ENCODE measurements at places on chromosomes 7 and 10.

GRCh38 chr7:151374139-151374538, 32.5 kb downstream of the NUB1 start:
- no peak for DNase-seq

DNA sequence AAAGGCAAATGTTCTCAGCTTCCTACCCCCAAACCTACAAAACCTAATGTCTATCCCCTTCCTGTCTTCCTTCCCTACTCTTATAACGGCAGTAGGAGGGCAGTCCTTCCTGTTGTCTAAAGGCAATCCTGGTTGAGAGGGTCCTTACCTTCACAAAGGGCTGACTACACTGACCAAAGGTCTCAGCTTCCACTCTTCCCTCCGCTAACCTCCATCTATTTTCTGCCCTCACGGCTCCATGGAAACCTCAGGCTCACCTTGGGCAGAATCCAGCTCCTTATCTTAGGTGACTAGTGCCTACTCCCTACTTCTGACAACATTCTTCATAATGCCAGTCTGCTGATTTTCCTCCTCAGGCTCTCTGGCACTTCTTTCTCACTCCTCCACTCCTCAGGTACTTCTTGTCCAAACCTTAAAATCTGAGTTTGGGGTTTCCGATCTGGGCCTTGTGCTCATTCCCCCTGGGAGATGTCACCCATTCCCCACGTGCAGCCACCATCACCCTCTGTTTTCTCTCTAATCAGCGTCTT, 542 bp downstream of the FBXL13 start:
- no peak for DNase-seq

- DNase-seq = no peak
These were observed 38.4 kb downstream of the VSTM4 start for GRCh38 chr10:49076741-49077521.

DNA sequence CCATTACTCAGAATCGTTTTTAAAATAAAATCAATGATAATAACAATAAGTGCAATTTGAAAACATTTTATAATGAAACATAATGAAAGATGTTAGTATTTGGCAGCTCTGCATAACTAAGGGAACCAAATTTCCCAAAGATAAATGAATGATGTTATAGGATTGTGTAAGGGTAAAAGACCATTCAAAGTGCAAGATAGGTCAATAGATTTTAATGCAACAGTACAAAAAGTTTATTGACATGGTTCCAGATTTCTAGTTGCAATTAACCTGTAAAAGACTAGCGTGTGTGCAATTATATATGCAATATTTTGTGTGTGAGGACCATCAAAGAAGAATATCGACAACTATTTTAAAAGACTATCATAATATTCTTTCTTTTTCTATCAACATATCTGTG, 122.3 kb downstream of the MDFIC start:
- no peak for DNase-seq

- DNase-seq = no peak
These were observed 46.5 kb downstream of the TFEC start for GRCh38 chr7:115984105-115984504.

- DNase-seq = no peak
These were observed 53.4 kb upstream of the FHIP2A start for GRCh38 chr10:114767986-114768821.

- no peak for DNase-seq
These were observed 39.8 kb upstream of the DNAJC1 start for GRCh38 chr10:22043327-22043633.

DNA sequence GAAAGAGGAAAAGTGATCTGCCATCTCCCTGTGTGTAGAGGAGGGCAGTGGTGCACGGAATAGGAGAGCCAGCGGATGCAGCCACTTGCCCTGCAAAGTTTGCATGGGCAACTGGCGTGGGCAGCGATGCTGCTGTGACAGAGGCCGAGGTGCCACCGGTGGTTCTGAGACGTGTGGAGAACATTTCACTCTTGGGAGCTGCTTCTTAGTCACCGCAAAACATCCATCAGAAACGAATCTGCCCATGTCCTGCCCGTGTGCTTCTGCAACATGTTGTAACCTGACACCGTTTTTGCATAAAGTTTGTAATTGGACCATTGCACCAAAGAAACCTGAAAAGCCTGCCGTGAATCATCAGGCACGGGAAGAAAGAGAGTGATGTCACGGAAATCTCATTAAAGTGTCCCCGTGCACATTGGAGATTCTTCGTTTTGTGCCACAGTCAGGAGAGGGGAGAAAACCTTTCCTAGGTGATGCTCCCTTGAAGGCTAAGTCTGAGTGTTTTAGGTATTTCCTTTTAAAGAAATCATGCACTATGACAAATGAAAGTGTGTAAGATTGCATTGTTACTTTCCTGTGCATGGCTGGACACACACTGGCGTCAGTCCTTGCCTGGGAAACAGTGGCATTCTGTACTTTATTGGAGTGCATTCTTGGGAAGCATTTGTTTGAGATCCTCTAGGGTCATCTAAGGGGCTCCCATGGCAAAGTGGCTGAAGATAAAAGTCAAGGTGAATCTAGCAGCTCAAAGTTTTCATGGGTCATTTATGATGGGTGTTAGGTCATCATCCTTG, 302.6 kb downstream of the KLF6 start:
- DNase-seq = no peak

DNA sequence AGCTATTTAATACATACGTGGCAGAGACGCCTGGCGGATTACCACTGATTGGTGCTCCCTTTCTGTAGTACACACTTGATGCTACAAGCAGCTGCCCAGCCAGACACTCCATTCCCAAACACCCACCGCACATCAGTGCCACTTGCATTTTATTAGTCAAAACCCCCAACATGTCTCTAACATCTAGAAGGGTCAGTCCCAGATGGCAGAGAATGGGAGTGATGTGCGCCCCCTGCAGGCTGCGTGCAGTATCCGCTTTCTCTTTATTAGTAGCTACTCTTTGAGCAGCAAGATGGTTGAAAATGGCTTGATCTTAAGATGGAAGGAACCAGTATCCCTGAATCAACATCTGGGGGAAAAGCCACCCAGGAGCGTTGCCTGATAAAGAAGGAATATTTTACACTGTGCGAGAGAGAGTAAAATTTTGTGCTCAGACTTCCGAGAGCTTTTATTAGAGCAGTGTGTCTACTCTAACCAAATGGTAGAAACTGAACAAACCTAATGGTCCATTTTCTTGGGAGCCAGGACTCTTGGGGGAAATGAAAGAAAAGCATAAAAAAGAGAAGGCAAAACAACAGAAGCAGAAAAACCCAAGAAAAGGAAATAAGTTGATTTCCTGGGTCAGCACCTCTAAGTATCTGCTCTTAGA, 78.3 kb downstream of the ST8SIA6 start:
- no peak for DNase-seq

DNA sequence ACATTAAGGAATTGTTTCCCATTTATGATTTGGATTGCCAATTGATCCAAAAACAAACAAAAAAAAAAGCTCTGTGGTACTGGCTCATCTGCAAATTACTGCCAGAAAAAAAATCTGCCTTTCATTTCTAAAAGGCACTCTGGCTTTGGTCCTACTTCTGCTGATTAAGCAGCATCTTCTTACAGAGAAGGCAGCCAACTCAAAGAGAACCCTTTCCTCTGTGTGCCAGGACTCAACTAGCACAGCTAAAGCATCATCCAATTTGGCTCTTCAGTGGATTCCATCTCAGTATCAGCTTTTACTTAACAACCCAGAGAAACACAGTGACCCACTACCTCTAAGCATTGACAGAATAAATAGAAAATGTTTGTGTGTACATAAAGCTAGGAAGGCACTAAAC, 80.6 kb downstream of the GSAP start:
- no peak for DNase-seq

GRCh38 chr7:124813994-124814798, 48.6 kb upstream of the GPR37 start:
- DNase-seq = no peak

GRCh38 chr10:78623578-78624215, 445.1 kb upstream of the ZMIZ1 start:
- no peak for DNase-seq

DNA sequence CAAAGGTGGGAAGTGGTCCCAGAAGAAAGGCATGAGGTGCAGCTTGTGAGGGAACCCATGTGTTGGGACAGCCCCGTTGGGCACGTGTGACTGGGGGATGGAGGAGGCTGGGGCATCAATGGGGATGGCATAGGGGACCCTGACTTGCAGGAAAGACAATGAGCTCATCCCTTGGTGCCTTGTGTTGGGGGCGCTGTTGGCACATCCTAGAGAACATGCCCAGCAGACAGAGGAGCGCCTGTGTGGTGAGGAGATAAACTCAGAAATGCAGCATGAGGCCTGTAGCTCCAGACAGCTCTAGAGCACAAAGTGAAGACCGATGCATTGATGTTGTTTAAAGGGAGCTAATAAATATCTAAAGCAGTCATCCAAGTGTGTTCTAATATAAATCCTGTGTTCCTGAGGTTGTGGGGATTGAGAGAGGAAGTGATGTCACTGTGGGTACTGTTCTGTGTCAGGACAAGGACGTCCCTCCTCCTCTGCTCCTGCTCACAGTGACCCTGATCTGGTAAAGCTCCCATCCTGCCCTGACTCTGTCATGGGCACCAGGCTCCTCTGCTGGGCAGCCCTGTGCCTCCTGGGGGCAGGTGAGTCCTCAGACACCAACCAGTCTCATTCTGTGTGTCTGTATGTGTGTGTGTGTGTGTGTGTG, 126.1 kb upstream of the PRSS58 start:
- no peak for DNase-seq

- no peak for DNase-seq
These were observed 770 bp downstream of the PRXL2A start for GRCh38 chr10:80409121-80409520.

DNA sequence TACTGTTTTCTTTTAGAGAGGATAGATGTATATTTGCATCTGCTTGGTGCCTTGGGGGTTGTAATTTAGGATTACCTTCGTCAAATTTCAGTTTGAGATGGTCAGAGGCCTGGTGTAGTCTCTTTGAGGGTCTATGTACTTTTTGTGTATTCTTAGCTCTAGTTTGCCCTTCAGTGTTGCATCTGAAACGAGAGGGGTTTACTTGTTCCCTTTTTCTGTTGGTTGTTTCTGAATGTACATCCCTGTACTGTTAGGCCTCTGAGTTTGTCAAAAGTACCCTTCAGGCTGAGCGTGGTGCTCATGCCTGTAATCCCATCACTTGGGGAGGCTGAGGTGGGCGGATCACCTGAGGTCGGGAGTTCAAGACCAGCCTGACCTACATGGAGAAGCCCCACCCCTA, 60.0 kb downstream of the MLLT10 start:
- DNase-seq = no peak

- DNase-seq = no peak
These were observed 62.7 kb downstream of the MET start for GRCh38 chr7:116734710-116735109.

DNA sequence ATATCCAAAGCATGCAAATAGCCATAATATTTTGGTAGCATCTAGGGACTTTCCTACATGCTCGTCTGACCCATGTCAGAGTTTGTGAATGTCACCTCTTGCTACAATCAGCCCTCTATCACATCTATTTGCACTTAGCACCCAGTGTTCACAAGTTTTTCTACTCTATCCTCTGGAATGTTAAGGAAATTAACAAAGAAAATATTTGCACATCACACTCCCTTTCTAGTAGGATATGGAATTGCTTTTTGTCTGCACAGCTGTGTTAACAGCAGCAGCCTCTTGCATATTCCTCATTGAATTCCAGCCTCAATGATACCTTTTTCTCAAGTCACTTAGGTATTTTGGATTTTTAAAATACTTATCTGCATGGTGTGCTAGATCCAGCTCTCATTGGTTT, 403.1 kb upstream of the SEMA3C start:
- no peak for DNase-seq

DNA sequence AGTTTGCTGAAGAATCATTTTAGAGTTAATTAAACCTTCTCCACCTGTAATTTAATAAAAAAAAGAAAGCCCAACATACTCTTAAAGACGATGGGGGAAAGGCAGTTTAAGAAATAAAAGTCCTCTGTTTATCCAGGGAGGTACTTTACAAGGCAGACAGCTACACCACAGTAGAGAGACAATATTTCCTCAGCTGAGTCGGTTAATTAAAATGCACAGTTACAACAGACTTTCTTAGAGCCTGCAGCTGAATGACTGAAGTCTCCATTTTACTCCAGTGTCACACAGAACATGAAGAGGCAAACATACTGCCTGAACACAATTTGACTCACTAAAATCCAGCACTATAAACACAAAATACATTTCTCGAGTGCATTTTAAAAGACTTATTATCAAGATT, 15.1 kb downstream of the LRRTM3 start:
- DNase-seq = no peak

DNA sequence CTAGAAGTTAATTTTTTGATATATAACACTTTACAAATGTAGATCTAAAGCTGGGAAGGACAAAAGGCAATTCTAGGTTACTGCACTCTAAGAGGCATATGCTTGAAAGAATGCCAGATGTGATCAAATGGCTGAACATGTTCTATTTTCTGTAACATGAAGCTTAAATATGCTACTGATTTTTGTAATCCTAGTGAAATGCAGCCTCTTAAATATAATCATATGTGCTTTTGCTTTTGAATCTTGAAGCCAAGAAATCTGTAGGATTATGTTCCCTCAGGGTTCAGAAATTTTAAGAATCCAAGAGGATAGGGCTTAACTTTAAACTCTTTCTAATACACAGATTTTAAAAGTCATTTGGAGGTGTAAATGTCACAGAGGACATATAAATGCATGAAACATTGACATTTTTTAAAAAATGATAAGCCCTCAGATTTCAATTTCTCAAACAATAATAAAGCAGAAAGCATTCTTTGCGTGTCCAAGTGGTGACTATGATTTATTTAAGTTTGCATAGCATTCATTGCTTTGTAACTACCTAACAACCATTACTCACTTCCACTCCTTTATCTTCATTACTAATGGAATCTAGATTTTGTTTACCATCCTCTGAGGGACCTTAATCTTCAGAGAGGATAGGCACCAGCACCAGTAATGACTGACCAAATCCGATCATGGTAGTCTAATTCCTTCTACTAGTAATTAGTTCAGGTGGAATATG, 170.4 kb downstream of the MAGI2 start:
- DNase-seq = no peak

DNA sequence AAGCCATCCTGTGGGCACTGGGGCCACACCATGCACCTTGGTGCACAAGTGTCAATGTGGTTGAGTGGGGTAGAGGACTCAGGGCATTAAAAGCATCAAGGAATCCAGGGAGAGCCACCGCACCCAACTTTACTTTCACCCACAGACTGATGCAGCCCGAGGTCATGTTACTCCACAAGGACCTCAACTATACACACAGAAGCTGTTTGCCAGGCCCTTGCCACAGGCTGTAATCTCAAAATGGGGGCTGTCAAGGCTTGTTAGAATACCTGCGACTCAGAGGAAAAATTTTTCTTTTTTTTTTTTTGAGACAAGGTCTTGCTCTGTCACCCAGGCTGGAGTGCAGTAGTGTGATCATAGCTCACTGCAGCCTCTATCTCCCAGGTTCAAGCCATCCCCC, 26.5 kb upstream of the KCTD7 start:
- DNase-seq = no peak

GRCh38 chr7:119374436-119374835, 898.5 kb upstream of the KCND2 start:
- DNase-seq = no peak

Measured in activated T-helper 1 cell treated with anti-CD3 and anti-CD28 coated beads, Interleukin-2, amount 50 U/mL, for 16 hours (primary cell).